ENCODE measurements at places on chromosomes 16 and 17. TPM values are rescaled to one million over a fixed set of nuclear protein-coding genes. Genes with fewer than 3 reads are reported as not detected.

PPP1R27 gene
- total RNA-seq: not detected

NACA2 gene
- not detected for total RNA-seq

DNA sequence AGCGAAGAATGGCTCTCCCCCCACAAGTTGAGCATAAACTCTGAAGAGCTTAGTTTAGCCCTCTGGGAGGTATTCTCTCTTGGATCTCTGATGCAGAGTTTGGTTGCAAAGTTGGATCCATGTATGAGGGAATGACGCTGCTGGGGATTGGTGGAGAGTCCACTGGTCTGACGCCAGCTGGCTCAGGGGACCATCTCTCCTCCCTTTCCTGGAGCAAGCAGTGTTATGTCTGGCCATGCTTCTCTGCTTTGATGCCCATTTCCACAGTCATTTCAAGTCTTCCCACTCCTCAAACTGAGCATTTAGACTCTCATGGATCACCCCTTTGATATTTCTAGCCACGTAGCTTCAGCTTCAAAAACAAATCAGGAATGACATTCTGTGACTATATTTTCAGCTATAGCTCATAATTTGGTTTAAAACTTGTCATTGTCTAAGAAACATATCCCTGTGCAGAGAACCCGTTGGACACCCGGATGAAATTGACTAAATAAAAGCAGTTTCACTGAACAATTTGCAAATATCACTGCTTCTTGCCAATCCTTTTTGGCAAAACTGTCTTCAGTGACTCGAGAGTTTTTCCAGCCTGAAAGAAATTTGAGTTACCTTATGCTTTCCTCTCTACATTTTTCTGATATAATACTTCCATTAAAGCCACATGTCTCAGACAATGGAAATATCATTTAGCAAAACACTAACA lies 193.4 kb upstream of the CDH11 start:
- no peak for DNase-seq

DNA sequence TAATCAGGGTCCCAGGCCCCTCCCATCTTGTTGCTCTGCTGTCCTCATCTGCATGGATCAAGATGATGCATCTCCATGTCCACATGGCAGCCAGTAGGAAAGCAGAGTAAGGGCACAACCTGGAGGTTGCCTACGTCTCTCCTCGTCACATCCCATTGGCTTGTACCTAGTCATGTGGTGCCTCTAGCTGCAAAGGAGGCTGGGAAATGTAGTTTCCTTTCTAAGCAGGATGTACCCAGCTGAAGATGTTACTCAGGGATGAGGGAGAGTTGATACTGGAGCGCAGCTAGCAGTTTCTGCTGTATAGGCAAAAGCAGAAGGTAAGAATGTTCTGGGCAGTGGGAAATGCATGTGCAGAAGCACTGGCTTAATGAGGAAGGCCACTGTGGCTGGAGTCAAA lies 20.8 kb downstream of the ABCC1 start:
- no peak for DNase-seq

- DNase-seq: no peak
These were observed 744 bp upstream of the NF1 start for GRCh38 chr17:31093866-31094599.

DNA sequence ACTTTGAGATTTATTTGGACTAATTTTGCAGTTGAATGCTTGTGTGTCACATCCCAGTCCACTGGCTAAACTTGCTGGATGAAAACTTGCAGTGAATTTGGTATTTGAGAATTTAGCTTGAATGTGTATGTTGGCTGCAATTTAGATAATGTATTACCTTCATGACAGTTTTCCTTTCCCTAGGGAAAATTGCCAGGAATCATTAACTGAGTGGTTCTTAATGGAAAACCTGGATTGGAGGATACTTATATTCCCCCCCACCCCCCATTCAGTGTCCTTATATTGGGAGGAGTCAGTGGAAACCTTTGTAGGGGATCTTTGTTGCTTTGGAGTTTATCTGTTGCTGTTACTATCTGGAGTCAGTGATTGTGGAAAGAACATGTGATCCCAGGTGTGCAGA lies 67.6 kb downstream of the KPNA2 start:
- DNase-seq: no peak

DNA sequence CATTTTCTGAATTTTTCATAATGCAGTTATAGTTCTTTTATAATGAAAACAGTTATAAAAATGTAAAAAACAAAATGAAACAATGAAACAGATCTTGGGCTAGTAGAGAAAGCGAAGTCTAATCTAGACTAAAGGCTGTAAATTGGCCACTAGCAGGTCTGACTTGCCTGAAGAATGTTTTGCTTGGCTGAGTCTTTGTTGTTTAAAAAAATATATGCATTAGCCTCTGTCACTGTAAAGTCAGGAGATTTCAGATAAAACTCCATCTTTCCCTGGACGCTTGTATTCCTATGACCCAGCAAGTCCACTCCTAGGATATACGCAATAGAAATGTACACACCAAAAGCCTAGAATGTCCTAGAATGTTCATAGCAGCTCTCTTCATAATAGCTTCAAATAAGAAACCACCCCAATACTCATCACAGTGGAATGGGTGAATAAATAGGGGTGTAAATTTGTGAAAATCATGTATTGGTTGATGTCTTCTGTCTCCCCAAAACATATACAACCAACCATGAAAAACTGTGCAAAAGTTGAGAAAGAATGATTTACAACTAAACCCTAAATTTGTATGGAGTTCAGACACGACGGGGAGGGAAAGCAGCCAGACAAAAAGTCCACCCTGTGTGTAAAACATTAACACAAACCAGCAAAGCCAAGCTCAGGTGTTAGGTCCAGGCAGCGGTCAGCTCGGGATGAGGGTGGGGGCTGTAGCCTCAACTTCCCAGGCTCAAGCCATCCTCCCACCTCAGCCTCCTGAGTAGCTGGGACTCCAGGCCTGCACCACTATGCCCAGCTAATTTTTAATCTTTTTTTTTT lies 37.7 kb upstream of the MEAK7 start:
- no peak for DNase-seq

DNA sequence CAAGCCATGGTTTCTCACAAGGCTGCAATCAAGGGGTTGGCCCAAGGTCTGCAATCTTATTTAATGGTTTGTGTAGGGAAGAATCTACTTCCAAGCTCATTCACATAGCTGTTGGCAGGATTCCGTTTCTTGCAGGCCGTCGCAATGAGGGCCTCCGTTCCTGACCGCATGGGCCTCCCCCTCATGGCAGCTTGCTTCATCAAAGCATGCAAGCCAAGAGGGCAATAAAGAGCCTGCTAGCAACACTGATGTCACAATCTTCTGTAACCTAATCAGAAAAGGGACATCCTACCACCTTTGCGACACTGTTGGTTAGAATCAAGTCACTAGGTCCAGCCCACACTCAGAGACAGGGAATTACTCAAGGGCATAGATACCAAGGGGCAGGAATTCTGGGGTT lies 95.5 kb downstream of the CCT6B start:
- no peak for DNase-seq

Data from cerebellum (tissue), 4 donors.